Occipital lobe (tissue), 3 donors: ENCODE measurements at places on chromosomes 6 and 20. TPM values are rescaled to one million over a fixed set of nuclear protein-coding genes. Genes with fewer than 3 reads are reported as not detected.

Gene ARFGEF3
- 65.7 TPM for total RNA-seq

Gene SLC17A1
- not detected for total RNA-seq

Gene WDR46
- 42.6 TPM for total RNA-seq

Gene CLPSL2
- total RNA-seq, result not detected

Gene IL17F
- total RNA-seq, result not detected

DNA sequence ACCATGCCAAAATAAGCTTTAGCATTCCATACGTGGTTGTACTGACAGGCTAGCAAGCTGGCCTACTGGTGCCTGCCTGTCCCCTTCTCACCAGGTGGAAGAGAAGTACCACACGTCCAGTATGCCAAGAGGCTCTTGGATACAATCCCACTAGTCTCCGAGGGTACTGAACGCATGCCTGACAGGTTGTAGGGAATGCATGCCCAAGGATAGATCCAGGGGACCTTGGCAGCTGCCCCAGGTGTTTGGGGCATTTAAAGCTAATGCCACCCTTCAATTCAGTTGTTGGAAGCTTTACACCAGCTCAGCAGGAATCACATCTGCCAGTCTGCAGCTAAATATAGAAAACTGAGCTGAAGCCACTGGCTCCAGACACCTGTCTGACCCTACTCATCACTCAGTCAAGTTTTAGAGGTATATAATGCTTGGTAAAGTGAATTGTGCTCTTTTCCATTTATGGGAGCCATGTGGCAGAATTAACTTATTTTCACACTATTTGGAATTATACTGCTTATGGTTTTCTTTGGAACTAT is 4.9 kb downstream of the TUBB2B start:
- DNase-seq, result no peak

DNA sequence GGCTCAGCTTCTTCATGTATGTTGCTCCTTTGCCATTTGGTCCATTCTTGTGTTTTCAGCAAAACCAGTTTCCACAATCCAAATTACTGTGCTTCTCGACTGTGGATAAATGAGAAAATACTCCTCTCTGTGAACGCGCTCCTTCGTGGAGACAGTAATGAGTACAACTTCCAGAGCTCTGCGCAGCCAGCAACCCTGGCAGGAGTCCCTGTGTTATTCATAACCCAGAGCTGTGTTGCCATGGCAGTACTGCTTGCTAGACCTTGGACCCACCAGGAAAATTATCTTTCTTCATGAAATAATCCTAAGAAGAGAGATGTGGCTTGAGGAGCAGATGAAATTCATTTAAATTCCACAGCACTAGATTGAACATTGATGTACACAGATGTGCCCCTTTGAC is 73.7 kb downstream of the SLC22A3 start:
- DNase-seq, result peak; percentile 15

GRCh38 chr20:34524426-34524825 is 8.2 kb downstream of the DYNLRB1 start:
- DNase-seq, result no peak

DNA sequence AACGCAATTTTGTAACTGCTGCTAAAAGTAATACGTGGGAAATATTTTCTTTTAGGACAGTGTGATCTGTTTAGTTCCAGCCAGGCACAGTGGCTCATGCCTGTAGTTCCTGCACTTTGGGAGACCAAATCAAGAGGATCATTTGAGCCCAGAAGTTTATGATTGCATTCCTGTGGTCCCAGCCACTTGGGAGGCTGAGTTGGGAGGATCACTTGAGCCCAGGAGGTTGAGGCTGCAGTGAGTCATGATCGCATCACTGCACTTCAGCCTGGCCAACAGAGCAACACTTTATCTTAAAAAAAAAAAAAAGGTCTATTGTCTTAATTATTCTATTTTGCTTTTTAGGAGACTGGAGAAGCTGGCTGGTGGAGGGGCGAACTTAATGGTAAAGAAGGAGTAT is 101.5 kb downstream of the CD2AP start:
- DNase-seq, result no peak

DNA sequence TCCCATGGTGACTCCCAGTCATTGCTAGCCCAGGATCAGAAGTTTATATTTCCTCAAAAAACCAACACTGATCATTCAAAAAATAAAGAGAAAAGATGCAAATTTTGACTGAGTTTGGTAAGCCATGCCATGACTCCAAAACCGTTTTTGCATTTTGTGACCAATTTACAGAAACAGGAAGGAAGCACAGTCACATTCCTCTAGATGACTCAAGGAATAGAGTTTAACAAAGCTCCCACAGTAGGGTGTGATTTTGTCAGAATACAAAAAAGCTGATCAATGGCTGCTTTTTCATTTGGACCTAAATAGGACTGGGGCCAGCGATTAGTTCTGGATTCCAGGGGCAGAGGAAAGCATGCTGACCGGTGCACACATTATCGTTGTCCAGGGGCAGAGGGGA is 179.4 kb upstream of the AFDN start:
- no peak for DNase-seq

- no peak for DNase-seq
These were observed 106.9 kb downstream of the TBX18 start for GRCh38 chr6:84657486-84657885.

DNA sequence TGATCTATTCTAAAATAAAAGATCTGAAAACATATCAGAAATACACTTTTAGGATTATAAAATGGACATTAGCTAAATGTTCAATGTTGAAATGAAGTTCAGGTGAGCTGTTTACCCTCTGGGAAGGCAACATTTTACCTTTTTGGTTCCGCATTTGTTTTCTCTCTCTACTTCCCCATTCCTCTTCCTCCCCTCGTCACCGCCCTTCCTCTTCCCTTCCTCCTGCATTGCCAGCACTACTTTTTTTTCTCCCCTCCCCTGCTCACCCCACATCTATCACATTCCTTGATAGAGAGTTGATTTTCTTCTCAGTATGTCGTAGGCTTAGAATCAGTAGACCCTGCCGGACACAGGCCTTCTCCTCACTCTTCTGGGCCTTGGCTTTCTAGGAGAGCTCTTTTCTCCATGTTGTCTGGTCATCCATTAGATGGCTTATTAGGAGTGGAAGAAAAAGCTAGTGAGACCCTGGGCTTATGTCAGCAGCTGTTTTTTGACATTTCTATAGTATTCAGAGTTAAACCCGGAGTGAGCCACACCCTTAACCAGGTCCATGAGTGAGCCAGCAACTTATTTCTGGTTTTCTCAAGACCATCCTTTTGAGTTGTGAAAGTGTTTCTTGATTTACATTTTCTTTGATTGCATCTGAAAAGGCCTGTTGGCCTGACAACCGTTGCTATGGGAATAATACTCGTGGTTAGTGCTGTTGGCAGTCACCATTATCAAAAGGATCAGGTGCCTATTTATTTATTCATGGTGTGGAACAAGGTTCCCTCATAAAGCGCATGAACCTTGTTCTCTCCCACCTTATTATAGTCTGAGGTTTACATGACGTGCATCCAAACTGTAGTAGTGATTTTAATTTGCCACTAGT is 90.9 kb downstream of the DTD1 start:
- DNase-seq, result no peak

GRCh38 chr6:37130704-37131103 is 39.2 kb upstream of the PIM1 start:
- no peak for DNase-seq

GRCh38 chr6:137146206-137146605 is 27.2 kb downstream of the IL22RA2 start:
- no peak for DNase-seq

DNA sequence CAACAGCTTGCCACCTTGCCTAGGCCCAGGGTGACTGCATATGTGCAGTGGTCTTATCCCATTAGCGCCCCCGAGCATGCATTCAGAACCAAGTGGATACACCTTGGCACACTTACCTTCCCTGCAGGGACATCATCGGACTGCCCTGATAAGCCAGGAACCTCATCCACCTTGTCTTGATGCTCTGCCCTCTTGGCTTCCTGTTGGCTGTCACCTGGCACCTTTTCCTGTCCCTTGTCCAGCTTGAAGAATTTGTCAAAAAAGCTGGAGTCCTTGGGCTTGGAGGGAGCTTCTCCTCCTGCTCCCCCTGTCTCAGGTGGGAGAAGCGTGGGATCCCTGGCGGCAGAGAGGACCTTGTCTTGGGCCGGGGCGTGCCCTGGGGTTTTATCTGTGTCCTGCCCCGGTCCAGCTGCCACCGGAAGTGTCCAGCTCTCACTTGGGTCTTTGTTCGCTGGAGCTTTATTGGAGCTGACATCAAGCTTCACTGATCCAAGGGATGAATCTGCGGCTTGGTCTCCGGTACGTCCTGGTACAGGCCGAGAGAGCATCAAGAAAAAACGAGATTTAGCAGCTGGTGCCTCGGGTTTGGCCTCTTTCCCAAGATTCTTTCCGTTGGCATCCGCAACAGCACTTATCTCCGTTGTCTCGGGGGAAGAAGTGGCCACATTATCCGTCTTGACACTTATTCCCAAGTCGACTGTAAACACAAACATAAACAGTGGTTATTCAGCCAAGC is 42.0 kb downstream of the BCAS1 start:
- peak; percentile 49 for DNase-seq

- DNase-seq, result no peak
These were observed 103.9 kb downstream of the CTNNBL1 start for GRCh38 chr20:37797669-37798175.

GRCh38 chr20:21508230-21509078 is 5.4 kb downstream of the NKX2-2 start:
- peak; percentile 80 for DNase-seq

DNA sequence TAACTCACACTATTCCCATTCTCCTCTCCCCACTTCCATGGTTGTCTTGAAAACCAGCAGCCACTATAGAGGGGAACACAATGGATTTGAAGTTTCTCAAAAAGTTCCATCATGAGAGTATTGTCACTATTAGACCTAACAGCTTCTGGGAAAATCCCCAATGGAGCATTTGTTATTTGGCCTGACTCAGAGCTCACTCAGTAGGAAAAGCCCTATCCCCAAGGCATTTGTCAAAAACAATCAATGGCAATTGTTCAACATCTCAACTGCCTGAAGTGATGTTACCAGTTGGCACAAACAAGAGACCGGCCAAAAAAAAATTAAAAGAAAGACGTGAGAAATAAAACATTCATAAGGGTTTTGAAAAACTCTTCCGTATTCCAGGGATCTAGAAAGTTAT is 98.8 kb downstream of the MYLK4 start:
- DNase-seq, result no peak

DNA sequence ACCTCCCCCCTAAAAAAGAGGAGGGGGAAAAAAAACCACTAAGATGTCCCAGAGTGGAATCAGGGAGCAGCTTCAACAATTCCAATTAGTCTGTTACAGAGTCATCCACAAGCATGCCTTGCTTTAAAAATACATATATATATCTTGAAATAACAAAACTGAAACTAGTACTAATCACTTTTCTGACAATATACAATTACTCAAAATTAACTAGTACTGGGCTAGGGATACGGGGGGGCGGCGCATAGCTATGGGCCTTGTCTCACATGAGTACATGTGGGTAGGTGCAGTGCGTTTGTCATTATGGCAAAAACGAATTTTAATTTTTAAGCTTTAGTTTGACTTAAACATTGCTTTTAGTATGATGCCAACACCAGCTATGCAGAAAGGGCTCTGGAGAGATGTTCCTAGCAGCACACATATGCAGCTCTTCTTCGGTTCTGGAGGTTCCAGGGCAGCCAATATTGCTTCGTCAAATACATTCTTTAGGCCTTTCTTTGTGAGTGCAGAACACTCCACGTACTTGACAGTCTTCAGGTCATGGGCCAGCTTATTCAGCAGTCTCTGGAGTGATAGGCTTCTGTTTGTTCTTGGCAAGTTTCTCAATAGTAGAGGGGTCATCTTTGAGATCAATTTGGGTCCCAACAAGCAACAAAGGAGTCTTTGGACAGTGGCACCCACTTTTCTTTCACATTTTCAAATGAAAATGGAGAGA is 38.8 kb downstream of the ITCH start:
- no peak for DNase-seq

DNA sequence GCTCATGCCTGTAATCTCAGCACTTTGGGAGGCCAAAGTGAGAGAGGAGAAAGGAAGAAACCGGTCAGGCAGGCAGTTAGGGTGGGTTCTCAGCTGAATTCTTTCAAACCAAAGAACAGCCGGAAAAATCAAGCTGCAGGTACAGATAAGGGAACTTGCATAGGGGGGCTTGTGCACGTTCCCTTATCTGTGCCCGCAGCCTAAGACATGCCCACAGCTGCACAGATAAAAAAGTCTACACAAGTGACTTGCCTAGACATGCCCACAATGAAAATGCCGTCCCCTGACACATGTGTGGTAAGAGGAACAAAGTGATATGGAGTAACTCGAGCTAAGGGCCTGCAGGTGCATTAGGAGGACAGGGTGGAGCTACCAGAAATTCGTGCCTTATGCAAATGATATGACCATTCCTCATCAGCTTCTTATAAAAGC is 175.8 kb upstream of the SALL4 start:
- no peak for DNase-seq

- no peak for DNase-seq
These were observed 24.1 kb downstream of the BFSP1 start for GRCh38 chr20:17507032-17507431.

DNA sequence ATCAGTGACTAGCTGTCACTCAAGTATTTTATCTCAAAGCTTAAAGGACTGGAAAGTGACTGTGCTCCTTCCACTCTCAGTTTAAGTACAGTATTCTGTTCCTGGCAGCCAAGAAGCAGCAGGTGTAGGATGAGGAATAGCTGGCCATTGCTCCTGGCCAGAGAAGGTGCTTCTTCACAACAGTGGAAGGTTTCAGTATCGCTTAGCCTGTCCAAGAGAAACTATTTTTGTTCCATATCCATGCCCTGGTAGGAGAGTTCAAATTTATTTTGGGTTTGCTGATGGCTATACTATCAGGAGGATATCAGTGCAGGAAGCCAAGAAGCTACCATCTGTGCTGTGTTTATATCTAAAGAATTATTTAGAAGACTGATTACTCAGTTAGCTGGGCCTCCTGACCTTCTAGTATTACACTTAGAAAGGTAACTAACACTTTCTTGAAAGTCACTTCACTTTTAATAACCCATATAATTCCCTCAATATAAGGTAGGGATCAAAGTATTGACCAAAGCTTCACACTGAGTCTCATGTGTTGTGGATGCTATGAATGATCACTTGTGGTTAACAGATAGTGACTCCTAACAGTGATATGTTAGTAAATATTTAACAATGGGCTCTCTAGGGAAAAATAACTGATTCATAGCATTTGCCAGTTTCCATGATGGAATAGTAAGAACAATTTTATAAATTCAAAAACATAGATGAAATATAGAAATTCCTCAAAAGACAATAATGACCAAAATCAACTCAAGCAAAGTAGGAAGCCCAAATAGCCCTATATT is 99.9 kb downstream of the AIG1 start:
- DNase-seq, result no peak

- DNase-seq, result no peak
These were observed 297.3 kb upstream of the JAG1 start for GRCh38 chr20:10971096-10971495.

DNA sequence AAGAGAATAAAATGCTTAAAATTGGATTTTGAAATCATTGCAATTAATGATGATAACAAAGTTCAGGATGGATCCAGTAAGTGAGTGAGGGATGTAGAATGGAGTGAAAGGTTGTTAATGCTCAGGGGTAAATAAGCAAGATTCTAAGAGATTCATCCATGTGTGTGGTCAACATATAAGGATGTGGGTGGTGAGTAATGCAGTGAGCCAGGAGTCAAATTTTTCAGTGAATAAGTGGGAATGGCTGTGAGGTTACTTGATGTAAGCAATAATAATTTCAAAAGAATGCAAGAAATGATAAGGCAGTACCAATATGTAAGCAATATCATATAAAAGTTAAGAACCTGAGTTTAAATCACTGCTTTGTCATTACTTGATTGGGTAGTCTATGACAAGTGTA is 207.5 kb upstream of the ADGRB3 start:
- no peak for DNase-seq
